ENCODE measurements at places on chromosomes 13 and 19.
A peak's percentile ranks its signal among the peaks of the same experiment; 100 is the strongest.

- no peak for DNase-seq
Measured at GRCh38 chr13:106520251-106521054, 15.0 kb downstream of the EFNB2 start.

DNA sequence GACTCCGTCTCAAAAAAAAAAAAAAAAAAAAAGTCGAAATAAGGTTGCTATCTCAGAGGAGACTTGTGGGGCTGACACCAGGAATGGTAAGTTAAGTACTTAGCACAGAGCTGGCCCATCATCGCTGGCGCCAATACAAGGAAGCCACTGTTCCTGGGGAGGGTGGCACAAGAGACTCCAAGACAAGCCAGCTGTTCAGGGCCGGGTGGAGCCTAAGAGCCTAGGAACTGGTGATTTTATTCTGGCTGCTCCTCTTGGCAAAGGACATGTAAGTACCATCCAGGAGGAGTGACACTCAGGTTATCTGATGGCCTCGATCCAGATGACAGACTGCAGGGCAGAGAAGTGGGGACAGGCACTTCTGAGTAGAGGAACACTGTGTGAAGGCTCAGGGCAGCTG lies 3.8 kb downstream of the ELOF1 start:
- no peak for DNase-seq

DNA sequence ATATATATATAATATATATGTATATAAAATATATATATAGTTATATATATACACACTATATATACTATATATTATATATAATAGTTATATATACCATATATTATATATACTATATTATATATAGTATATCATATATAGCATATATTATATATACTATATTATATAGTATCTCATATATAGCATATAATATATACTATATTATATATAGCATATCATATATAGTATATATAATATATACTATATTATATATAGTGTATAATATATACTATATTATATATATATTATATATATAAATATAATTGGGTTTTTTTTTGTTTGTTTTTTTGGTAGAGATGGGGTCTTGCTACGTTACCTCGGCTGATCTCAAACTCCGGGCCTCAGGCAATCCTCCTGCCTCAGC lies 11.6 kb upstream of the HNRNPL start:
- DNase-seq, result no peak

GRCh38 chr13:99386911-99387788 lies 80.0 kb upstream of the GPR183 start:
- peak; percentile 80 for DNase-seq

- no peak for DNase-seq
Measured at GRCh38 chr13:90049989-90050671, 1297.4 kb upstream of the MIR17HG start.

DNA sequence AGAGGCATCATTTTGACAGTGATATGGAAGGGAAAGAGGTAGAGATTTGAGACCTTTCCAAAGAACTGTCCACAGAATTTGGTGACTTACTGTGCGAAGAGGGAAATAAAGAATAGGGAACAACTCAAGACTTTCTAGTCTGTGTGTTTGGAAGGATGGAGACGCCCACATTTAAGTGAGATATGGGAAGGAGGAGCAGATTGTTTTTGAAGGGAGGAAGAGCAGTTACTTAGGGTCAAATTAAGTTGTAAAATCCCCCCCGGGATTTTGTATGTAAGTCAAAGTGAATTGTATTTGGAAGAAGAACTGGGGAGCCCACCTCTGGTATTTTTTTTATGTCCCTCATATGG lies 1.2 kb downstream of the USPL1 start:
- DNase-seq, result no peak

GRCh38 chr19:39150807-39151600 lies 25.4 kb downstream of the PAK4 start:
- DNase-seq, result no peak

GRCh38 chr13:78491978-78492377 lies 111.4 kb downstream of the POU4F1 start:
- DNase-seq, result no peak

DNA sequence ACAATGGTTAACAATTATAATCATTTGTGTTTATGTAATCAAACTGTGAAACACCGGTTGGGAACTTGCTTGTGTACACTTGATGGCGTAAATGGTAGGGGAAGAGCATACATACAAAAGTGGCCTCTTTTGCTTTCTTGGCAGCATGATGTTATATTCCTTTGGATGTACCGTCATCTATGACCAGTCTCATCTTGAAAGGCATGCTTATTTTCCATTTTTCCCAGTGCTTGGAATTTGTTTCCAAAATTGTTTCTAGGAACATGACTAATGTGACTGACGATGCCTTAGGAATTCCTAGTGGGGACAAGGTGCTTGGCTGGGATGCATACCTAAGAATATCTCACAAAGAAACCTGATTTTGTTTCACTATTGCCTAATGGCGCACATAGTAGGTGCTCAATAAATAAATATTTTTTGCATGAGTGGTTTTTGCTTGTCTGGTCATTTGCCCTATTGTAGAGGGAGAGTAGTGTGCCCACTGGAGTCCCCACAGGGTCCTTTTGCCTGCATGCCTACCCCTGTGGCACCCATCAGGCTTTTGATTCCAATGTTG lies 45.5 kb downstream of the SAE1 start:
- no peak for DNase-seq

- no peak for DNase-seq
Measured at GRCh38 chr13:56706485-56706884, 434.2 kb upstream of the PRR20A start.

GRCh38 chr13:97188207-97188606 lies 33.9 kb upstream of the MBNL2 start:
- no peak for DNase-seq

DNA sequence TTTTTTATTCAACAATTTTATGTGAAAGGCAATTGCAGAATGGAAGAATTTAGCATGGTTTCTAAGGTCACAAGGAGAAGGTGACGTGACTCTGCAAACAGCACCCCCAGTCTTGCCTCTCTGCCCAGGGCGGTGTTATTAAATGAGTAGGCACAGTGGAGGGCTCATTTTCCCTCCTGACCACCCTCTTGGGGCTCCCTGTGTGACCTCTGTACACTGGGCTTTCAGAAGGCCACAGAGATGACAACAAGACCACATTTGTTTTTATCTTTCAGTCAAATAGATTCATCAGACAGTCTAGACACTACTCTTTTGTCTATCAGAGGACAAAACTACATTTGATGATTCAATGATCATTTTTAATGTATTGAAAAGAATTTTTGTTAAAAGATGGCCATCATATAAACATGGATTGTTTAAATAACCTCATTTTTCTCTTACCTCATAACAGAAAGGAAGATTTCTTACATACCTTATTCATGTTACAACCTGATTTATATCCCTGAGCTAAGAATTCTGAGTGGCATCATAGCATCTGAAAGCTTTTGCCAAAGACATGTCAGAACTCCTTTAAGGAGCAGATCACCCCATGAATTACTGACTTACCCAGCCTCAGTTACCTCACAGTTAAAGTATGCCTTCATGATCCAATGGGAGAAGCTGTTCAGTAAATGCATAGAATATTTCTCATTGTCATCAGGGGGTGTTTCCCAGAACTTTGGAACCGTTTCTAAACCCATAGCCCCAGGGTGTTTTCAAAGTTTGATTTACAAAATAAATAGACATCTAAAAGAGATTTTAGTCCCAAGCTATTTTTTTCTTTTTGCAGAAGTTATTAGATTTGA lies 184.0 kb upstream of the RFC3 start:
- no peak for DNase-seq

GRCh38 chr19:42114412-42114811 lies 17.8 kb downstream of the POU2F2 start:
- no peak for DNase-seq

GRCh38 chr19:15115080-15115479 lies 7.9 kb downstream of the SYDE1 start:
- DNase-seq, result no peak

Data from activated CD8-positive, alpha-beta memory T cell treated with anti-CD3 and anti-CD28 coated beads for 1 hour (primary cell).